ENCODE measurements at places on chromosomes 3 and 15.

DNA sequence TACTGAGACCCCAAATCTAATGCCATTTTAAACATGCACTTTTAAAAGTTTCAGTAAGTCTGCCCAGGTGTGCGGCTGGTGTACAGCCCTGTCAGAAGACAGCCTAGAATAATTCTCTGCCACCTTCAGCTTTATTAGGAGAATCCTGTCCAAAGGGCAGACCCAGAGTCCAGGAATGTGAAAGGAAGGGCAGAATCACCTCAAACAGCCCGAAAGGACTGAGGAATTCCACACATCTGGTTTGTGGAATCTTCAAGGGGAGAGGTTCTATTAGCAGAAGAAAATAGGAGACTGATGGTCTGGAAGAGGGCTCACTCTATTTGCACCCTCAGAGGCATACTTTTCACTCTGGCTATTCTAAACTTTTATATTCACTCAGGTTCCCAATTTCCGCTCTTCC, 46.6 kb downstream of the TYRO3 start:
- DNase-seq, result no peak

- no peak for DNase-seq
Observed at GRCh38 chr15:98778960-98779359, 130.6 kb downstream of the IGF1R start.

- no peak for DNase-seq
Observed at GRCh38 chr3:157816896-157817295, 289.3 kb downstream of the SHOX2 start.

DNA sequence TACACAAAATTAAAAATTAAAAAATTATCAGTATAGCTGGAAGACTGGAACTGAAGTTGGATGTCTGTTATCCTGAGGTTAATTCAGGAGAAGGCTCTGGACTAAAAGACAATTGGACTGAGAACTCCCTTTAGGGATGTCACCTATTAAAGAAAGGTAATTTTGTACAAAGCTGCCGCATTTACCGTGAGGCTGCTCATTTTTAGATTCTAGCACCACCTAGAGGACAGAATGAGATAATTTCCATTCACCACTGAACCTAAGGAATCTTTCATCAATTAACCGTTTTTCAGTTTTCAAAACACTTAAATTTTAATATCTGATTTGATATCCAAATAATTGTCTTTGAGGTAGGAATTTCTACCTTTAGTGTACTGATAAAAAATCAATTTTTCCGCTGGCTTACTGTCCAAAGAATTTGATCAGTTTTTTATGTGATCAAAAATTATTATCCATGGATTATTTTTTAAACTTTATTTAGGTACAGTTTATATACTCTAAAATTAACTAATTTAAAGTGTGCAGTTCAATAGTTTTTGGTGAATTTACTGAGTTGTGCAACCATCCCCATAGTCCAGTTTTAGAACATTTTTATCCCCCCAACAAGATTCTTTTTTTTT, 106.7 kb upstream of the TNIK start:
- DNase-seq, result no peak

- DNase-seq, result no peak
Observed at GRCh38 chr3:78660957-78661356, 1106.8 kb downstream of the ROBO1 start.

DNA sequence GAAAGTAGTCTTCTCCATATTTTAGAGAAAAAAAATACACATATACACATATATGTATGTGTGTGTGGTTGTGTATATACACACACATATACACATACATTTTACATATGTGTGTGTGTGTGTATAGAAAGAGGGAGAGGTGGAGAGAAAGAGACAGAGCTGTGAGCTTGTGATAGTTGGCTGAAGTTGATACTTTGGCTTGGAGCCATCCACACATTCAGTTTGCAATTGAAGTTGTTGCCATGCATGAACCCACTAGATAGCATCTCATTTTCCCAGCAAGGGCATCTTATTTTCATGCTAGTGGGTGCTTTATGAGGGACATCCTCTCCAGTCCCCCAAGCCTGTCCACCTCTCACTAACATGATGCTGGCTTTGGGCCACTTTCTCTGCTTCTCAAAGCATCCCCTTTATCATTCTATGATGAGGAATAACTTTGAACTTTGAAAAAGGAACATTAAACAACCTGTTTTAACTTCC, 228.6 kb downstream of the ZNF621 start:
- DNase-seq, result no peak

DNA sequence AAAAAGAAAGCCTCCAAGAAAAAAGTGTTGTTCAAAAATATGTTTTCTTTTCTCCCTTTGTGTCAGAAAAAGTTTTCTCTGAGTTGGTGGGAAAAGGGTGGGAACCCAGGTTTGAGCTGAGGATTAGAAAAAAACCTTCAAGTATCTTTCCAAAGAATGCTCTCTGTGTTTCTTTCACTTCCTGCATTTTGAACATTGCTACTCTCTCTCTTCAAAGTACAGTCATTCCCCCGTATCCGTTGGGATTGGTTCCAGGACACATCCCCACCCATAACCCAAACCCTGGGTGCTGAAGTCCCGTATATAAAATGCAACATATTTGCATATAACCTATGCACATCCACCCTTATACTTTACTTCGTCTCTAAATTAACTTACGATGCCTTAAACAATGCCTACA, 139.6 kb downstream of the TMCO5A start:
- no peak for DNase-seq

- DNase-seq, result no peak
Observed at GRCh38 chr15:74653426-74654102, 37.9 kb downstream of the CLK3 start.

DNA sequence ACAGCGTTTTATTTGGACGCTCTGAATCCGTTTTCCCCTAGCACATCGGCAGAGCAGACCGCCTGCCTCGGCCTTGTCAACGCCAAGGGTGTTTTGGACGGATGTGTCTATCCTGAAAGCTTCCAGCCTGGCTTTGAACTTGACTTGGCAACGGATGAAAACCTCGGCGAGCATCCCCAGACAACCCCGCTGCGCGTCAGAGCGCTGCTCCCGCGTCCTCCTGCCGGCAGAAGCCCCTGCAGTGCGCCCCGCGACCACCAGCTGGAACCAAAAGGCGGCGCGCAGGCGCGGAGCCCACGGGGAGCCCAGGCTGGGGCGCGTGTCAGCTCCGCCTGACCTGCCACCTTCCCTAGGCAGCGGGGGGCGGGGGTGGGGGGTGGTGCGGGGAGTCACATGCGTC, 26.2 kb upstream of the ARL8B start:
- DNase-seq, result no peak

DNA sequence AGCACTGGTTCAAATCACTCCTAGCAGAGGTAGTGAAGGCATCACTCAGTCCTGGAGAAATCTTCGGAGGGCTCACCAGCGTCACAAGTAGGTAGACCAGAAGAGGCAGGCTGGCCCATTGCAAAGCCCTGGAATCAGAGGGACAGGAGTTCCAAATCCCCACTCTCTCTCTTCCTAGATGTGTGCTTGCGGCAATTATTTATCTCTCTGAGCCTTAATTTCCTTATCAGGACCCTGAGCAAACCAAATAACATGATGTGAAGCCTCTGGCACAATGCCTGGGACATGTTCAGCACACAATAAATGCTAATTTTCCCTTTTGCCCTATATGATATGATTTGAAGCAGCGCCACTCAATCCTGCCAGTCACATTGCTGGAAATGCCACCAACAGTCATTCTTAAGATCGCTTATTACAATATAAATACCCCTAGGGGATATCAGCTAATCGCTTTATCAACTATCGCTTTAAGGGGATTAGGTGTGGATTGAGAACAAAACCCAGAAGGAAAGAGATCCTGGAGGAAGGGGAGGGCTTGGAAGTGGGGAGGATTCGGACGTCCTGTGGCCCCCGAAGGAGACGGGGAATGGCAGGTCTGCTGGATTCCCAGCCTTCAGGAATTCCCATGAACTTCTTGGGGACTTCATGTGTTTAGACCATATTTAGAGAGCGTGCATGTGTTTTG, 59.5 kb upstream of the TSEN2 start:
- no peak for DNase-seq

DNA sequence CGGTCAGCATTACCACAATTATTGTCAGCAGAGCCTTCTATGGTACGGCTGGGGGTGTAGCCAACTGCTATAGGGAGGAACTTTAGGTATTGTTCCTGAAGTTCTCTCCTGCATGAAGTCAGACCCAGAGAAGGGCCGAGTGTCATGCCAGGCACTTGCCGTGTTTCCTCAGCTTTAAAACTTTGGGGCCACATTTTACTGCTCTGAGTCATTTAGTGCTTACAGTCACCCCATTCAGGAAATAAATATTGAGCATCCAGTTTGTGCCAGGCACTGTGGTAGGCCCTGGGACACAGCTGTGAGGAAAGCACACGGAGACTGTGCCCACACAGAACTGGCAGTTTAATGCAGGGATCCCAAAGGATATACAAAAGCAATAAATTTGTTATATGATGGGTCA, 54.5 kb upstream of the APEH start:
- no peak for DNase-seq

GRCh38 chr3:169562988-169563774, 100.3 kb downstream of the MECOM start:
- no peak for DNase-seq

GRCh38 chr3:17833786-17834559, 91.5 kb upstream of the TBC1D5 start:
- DNase-seq, result no peak

DNA sequence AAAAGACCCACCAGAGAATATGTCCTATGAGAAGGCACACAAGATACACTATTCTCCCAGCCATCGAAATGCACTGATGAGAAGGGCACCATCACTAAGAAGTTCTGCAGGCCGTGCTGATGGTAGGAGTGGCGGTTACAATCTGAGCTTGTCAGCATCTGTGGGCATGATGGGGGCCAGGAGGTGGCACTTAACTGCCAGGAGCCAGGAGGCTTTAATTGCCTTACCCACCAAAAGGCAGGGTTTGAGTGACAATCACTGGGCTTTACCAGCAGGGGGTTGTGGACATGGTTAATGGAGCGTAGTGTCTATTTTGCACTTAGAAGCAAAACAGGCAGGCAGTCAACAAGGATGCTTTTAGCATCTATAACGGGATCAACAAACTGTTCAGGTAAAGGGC, 16.0 kb upstream of the SQOR start:
- DNase-seq, result no peak

GRCh38 chr3:133840767-133841166, 35.2 kb downstream of the SRPRB start:
- no peak for DNase-seq

DNA sequence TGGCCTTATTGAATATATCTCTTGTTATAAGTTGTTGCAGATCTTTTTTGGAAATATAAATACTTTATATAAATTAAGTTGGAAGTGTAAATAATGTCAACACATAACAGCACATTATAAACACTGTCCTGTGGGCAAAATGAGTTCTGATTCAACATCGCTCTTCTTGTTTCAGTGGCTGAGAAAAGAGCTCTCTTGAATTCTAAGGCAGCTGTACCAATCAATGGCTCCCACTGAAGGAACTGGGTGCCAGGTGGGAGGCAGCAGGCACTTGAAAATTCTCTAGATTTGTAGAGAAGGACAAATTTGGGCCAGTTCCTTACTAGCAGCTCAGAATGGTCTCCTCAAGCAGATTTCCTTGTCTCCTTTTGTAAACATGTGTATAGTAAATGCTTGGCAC, 45.6 kb downstream of the CHST2 start:
- no peak for DNase-seq

- no peak for DNase-seq
Observed at GRCh38 chr15:86488046-86488445, 408.4 kb downstream of the AGBL1 start.

DNA sequence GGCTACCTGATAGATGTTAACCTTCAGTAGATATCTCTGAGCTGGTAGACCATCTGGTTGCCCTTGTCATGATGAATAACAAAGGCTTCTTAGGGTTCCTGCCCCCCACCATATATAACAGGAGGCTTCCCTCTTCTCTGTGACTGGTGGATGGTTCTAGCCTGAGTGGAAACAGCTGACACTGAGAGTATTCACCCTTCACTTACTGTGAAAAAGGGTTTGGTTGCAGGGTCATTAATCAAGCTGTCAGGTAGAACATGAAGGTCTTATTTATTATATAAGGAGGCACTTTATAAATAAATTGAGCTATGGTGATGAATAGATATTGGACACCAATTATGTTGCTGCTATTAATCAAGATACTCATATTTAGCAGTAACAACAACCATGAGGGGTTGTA, 58.6 kb downstream of the CACNA2D3 start:
- DNase-seq, result no peak

DNA sequence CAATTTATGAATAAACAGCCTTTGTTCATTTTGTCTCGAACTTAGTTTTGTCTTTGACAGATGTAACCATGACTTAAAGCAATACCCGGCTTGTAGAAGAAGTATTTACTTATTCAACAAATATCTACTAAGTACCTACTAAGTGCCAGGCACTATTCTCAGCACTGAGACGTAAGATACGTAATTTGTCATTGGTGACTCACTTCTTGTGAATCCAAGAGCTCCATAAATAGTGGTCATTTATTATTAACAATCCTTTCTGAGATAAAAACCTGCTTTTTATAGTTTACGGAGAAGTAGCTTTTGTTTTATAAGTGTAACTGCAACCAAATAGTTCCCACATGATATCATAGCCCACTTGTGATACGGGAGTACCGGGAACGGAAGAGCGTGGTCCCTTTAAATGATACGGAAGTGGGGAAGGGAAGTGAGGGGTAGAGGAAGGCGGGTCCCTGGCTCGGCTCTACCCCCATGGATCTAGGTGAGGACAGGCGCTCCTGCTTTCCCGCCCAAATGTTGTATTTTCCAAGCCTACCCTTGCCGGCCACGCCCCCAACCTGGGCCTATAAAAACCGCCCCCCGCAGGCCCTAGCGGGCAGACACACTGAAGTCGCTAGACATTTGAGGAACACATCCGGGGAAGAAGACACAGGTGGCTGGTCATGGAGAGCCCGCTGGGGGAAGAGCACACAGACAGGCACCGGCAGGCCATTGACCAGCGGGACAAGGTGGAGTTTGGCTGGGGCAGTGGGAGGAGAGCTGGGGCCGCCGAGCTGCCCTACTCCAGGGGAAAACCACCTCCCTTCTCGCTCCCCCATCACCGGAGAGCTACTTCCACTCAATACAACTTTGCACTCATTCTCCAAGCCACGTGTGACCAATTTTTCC, at the start of gene SAMMSON:
SAMMSON (plus strand) TSS at position 594 of the 888 bp plus-strand sequence.
- no peak for DNase-seq

GRCh38 chr3:63578858-63579257, 73.6 kb upstream of the SNTN start:
- no peak for DNase-seq

GRCh38 chr3:154095832-154096421, 25.3 kb upstream of the ARHGEF26 start:
- no peak for DNase-seq

- no peak for DNase-seq
Observed at GRCh38 chr3:197589545-197589944, 33.8 kb upstream of the BDH1 start.

Measured in activated T-helper 1 cell treated with anti-CD3 and anti-CD28 coated beads, Interleukin-2, amount 50 U/mL, for 16 hours (primary cell).